ENCODE measurements at places on chromosomes 12 and 14.

DNA sequence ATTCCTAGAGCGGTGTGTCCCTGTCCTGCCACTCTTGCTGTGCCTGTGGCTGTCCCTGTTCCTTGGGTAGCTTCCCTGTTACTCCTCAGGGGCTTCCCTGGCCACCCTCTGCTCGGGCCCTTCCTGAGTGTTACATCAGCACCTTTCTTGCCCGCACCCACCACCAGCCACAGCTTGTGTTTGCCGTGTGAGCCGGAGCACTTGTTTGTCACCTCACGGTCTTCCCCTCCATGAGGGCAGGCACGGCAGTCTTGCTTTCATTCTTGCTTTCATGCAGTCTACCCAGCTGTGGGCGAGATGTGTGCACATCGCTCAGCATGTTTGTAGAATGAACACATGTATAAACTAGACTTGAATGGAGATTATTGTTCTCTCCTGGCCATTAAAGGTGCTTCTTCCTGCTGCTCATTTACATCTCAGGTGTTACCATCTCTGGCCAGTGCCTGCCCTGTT lies 42.0 kb downstream of the TRAF3 start:
- no peaks in the 10 kb centered on the region for H3K27me3 ChIP-seq
- DNase-seq = no peak

DNA sequence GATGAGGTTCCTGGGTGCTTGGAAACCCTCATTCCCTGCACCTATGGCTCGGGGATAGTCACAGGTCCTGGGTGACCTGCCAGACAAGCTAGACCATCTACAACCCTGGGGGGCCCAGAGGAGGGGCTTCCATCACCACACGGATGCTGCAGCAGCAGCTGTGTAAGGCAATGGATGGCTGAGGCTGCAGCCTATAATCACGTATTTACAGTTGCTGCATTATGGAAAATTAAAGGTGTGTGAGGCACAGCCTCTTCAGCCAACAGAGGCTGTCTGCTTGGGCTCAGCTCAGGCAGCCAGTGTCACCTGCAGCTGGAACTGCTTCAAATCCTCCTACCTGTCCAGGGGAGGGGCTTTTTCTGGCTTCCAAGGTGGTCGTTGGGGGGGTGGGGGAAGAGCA lies 268.1 kb downstream of the CACNA1C start:
- no peaks in the 10 kb centered on the region for H3K36me3 ChIP-seq
- DNase-seq = no peak

- peaks cover 3% of the 10 kb centered on the region for H3K27me3 ChIP-seq
- no peaks in the 10 kb centered on the region for H3K36me3 ChIP-seq
- H3K4me3 ChIP-seq = no peak overlapping the region
These were observed 93.2 kb downstream of the NKX2-1 start for GRCh38 chr14:36426836-36427235.

- H3K4me3 ChIP-seq = no peak overlapping the region
- no peak overlapping the region for H3K27ac ChIP-seq
- peaks cover 1% of the 10 kb centered on the region for H3K27me3 ChIP-seq
- H3K36me3 ChIP-seq = no peaks in the 10 kb centered on the region
- H3K4me1 ChIP-seq = no peaks in the 10 kb centered on the region
- no peak for DNase-seq
These were observed 11.5 kb downstream of the ADAMTS20 start for GRCh38 chr12:43540470-43540869.
